ENCODE measurements at places on chromosomes 4 and X.

GRCh38 chr4:81963763-81964020, 410.1 kb downstream of the HNRNPD start:
- no peak for DNase-seq

- DNase-seq, result no peak
Observed at GRCh38 chr4:6962211-6963041, 52.8 kb downstream of the TBC1D14 start.

DNA sequence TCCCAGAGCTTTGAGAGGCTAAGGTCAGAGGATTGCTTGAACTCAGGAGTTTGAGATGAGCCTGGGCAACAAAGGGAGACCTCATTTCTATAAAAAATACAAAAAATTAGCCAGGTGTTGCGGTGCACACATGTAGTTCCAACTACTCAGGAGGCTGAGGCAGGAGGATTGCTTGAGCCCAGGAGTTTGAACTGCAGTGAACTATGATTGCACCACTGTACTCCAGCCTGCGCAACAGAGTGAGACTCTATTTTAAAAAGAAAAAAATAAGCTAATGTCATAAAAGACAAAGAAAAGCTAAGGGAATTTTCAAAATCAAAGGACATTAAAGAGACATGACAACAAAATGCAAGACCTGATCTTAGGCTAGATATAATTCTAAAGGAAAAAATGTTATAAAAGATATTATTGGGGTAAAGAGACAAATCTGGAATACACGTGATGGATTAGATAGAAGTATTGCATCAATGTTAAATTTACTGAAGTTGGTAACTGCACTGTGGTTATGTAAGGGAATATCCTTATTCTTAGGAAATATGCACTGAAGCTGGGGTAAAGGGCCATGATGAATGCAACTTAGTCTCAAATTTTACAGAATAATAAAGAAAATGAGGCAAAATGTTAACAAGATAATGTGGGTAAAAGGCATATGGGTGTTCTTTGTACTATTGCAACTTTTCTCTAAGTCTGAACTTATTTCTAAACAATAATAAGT, 75.2 kb downstream of the SPRY1 start:
- DNase-seq, result no peak

- DNase-seq, result no peak
Observed at GRCh38 chrX:71225676-71226075, 2.7 kb downstream of the GJB1 start.

- no peak for DNase-seq
Observed at GRCh38 chr4:57144466-57144865, 34.3 kb upstream of the IGFBP7 start.

DNA sequence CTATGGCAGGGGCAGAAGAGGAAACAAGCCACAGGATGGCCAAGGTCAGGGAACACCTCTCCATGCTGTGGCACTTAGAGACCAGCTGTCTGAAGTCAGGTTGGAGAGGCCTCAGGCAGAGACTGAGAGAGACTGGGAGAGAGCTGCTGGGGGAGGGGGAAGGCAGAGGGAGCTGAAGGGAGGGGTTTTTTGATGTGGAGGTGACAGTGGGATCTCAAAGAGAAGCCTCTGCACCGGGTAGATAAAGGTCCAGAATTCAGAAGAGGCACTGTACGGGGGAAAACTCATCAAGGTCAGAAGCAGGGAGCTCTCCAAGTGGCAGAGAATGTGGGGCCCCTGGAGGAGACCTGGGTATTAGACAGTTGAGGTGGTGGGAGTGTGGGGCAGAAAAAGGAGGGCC, 41.6 kb upstream of the HMGB3 start:
- no peak for DNase-seq

GRCh38 chr4:38857354-38858096, 908 bp upstream of the TLR6 start:
- DNase-seq, result no peak

GRCh38 chrX:107729558-107730297, 45.9 kb downstream of the TSC22D3 start:
- no peak for DNase-seq

DNA sequence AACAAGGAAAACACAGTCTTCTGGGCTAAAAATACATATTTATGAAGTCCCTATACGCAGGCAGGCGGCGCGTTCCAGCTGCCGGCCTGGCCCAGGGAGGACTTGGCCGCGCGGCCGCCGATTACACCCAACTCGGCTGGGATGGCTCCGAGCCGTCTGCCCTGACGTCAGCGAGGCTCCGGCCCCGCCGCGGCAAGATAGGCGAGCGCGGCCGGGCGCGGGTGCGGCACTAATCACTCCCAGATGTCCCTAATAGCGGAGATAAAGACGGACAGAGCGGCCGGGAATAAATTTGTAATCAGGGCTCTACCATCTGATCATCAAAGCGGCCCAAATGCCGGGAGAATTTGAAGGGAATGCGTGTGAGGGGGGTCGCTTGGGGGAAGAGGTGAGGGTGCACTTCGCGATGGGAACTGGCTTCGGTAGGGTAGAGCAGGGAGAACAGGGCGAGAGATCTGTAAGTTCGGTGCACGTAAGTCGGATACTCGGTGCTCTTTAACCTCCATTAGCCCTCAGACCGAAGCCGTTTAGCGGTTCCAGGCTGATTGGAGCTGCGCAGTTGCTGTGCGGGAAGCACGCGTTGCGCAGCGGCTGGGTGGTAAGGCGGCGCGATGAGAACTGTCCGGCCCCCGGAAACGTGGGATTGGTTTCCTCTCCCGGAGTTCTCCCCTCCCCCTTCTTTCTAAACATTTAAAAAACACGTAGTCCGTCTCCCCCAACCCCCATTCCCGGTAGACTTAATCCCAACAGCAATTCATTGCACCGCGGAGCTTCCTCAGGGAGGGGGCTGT, 7.7 kb downstream of the HAND2 start:
- DNase-seq, result no peak

GRCh38 chrX:77431227-77431626, 16.0 kb upstream of the FGF16 start:
- DNase-seq, result no peak

GRCh38 chr4:126223784-126224407, 909.1 kb downstream of the FAT4 start:
- DNase-seq, result no peak

- no peak for DNase-seq
Observed at GRCh38 chr4:189088780-189089179, 851.9 kb upstream of the FRG1 start.

DNA sequence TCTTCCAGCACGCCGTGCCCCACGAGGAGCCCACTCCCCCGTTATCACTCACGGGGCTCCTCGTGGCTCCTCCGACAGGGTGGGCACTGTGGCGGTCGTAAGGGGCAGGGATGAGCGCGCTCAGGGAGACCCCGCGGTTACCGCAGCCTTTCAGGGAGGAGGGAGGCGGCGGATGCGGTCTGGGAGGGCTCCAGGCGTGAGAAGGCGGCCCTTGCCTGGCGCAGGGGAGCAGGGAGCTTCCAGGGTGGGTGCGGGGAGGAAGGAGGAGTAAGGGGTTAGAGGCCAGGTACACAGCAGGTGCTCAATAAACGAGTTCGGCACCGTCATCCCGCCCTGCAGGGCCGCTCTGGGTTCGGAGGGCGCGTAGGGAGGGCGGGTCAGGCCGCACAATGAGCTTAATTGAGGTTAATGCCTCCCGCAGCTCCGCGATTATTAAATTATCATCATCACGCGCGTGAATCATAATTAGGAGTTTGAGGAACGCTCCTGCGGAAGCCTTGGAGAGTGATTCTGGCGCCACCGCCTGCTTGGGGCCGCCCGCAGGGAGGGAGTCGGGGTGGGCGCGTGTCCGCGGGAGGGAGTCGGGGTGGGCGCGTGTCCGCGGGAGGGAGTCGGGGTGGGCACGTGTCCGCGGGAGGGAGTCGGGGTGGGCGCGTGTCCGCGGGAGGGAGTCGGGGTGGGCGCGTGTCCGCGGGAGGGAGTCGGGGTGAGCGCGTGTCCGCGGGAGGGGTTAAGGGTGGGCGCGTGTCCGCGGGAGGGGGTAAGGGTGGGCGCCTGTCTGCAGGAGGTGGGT, 7.6 kb upstream of the NKX1-1 start:
- no peak for DNase-seq

DNA sequence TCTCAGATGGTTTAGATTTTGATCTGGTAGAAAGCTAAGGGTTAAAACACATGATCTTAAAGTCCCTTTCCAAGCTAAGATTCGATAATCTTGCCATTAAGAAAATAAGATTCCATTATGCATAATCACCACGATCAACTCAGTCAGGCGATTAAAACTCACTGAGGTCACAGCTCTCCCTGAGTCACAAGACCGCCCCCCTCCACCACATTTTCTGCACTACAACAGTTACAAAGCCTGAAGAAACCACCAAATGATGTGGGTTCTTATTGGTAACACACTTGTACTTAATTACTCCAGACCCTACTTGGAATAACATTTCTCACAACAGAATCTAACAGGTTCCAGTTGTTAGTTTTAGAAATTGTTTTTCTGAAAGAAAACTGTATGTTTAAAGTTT, 62.8 kb downstream of the SH3KBP1 start:
- DNase-seq, result no peak

DNA sequence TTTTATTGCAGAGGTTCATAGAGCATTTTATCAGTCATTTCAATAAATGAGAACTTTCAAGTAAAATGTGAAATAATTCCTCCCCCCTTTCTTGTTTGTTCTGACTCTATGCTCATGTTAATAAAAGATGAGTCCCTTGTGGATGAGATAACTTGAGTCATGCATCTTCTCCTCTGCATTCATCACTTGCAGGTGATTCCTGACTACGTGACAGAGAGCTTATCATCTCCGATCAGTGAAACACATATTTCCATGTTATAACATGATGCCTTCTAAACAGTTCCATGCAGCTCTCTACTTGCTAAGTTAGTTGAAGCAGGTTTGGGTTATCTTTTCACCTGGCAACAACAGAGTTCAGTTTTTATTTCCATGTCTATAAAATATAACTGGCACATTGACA, 160.1 kb upstream of the ANKRD50 start:
- DNase-seq, result no peak

DNA sequence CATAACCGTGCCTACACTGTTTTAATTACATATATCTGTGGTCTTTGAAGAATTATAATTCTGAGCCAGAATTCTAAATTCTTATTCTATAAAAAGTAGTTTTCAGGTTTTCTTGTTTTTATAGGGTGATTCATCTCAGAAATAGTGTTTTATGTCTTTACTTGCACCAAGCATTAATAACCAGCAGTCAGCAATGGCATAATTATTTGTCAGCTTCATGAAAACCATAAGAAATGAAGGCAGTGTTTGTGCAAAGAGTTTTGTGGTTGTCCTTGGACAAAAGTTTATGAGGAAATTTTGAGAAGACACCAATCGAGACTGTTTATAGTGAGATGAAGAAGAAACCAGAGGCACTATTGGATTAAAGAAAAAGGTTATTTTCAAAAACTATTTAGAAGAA, 37.2 kb downstream of the EDNRA start:
- no peak for DNase-seq

DNA sequence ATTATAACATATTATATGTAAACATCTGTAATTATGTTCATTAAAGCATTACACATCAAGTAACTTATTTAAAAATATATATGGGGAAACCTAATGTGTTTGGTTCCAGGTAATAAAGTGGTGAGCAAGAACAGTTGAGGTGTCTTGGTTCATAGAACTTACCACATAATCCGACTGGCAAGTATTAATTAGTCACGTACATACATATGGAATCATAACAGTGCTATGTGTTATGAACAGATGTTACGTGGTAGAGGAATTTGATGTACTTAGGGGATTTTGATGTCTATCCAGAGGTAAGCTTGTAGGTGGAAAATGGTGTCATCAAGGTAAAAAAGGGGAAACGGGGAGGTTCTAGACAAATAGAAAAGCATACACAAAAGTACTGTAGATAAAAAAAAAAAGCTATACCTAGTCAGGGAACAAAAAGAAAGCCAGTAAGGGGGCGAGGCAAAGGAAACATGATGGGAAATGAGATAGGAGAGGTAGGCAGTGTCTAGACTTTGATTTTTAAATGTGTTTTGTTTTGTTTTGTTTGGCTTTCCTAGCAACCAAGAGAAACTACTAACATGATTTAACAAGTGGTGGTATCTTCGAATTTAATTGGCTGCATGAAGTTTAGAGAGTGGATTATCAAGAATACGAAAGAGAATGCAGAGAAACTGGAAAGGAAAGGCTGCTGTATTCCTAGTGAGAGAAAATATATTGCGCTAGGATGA, 12.6 kb downstream of the DMD start:
- no peak for DNase-seq

- no peak for DNase-seq
Observed at GRCh38 chrX:19172741-19173140, 50.5 kb upstream of the ADGRG2 start.

DNA sequence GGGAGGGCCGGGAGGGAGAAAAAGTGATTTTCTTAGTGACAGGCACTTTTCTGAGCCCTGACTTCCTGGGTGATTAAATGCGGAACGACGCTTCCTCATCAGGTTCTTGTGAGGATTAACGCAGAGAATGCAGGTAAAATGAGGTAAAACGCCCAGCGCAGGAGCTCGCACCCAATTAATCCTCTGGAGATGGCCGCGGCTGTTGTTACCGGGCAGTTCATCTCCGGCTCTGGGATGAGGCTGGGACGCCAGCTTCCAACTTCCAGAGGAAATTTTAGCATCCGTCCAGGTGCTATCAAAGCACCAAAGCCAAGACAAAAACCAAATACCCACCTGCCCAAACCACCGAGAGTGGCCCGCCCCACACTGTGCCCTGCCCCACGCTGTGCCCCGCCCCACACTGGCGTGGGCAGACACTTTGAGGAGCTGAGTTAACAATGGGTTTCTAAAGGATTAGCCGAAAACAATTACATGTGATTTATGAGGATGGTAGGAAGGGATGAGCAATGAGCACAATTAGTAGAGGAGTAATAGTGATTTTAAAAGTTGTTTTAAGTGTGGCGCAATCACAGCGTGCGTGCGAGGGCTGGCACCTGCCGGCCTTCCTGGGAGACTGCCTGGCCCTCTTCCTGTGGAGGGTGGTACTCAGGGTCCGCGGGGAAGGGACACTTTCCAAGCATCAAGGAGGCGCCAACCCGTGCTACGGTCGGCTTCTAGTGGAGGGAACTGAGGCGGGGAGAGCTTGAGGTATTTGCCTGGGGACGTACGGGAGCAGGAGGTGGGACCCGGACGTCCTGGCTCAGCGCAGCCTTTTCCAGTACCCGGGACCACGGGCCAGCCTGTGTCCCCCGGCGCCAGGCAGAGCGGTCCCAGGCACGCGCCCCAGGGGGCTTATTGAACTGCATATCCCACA, 41.6 kb upstream of the ADRA2C start:
- DNase-seq, result no peak

- no peak for DNase-seq
Observed at GRCh38 chr4:69717778-69718177, 42.6 kb downstream of the SULT1B1 start.

All from CD4-positive, alpha-beta T cell (primary cell).